Activated T-cell treated with anti-CD3 and anti-CD28 coated beads, Interleukin-2, amount 50 U/mL, for 24 hours (primary cell): ENCODE measurements at places on chromosomes 12 and 14.

GRCh38 chr12:54009171-54010052 is 627 bp downstream of the HOXC8 start:
- no peak for DNase-seq

GRCh38 chr12:94244165-94245133 is 96.1 kb downstream of the PLXNC1 start:
- DNase-seq: peak; percentile 59

- no peak for DNase-seq
Measured at GRCh38 chr12:93707836-93708235, 30.7 kb downstream of the CRADD start.

GRCh38 chr12:3236345-3237187 is 159.4 kb downstream of the TSPAN9 start:
- no peak for DNase-seq

- DNase-seq: no peak
Measured at GRCh38 chr12:85509857-85510256, 229.8 kb downstream of the ALX1 start.

- DNase-seq: no peak
Measured at GRCh38 chr14:67111022-67111421, 78.2 kb upstream of the GARIN2 start.
